ENCODE measurements at places on chromosomes 1 and 21.

- no peak for DNase-seq
Observed at GRCh38 chr1:97632075-97632474, 288.8 kb downstream of the DPYD start.

GRCh38 chr1:12486401-12487005 lies 131.5 kb downstream of the DHRS3 start:
- DNase-seq = no peak

GRCh38 chr21:43983860-43984420 lies 28.2 kb upstream of the TRAPPC10 start:
- no peak for DNase-seq

DNA sequence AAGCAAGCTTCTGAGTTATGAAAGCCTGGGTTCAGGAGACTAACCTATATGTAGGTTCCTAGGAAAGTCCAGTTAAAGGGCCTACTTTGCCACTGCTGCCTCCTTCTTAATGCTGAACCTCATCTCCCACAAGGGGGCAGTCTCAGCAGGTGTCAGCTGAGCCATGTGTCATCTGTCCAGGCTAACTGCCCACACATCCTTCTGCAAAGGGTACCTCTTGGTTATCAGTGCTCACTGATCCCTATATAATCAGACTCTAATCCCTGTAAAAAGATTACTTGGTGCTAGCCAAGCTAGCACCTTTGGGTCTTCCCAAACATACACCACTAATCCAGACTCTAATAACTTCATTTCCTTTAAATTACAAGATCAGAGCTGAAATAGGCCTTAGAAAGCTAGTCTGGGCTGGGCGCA lies 9.0 kb downstream of the PRDX1 start:
- peak; percentile 16 for DNase-seq

GRCh38 chr1:179882253-179883039 lies at the start of gene TOR1AIP1:
Gene TOR1AIP1, plus strand, starts transcription at chr1:179882285. Its CDS starts 218 bp downstream, at chr1:179882503.
- peak; percentile 96 for DNase-seq

GRCh38 chr1:23960291-23961020 lies 828 bp downstream of the PNRC2 start:
- no peak for DNase-seq

- DNase-seq = no peak
Observed at GRCh38 chr1:172390301-172390682, 30.2 kb upstream of the C1orf105 start.

GRCh38 chr1:47689894-47690293 lies 252.1 kb downstream of the FOXD2 start:
- no peak for DNase-seq

DNA sequence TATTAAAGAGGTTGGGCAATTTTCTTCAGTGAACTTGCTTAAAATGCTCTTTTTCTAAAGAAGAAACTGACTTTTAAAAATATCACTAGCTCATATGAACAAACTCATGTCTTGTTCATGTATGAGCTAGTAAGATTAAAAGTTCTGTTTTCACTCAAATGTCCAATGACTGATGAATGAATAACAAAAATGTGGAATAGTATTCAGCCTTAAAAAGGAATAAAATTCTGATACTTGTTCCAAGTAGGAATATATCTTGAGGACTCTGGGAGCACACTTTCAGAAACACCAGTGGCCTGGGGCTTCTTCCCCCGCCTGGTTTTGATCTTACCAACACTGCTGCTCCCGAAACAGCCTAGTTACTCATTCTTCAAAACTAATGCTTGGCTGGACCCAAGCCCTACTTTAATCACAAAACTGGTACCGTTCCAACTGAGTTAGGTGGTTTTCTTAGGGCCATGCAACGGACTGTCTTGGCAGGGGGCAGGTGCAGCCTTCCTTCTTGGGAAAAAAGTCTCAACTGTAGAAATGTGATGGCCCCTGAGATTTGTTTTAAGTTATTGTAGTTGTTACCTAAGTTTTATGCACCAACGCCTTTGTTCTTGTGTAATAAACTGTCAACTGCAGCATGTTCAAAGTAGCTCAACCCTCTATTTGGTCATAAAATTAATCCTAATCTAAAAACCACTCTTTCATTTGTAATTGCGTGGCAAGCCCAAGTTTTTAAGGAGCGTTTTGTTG lies 116.0 kb downstream of the ETS2 start:
- no peak for DNase-seq

DNA sequence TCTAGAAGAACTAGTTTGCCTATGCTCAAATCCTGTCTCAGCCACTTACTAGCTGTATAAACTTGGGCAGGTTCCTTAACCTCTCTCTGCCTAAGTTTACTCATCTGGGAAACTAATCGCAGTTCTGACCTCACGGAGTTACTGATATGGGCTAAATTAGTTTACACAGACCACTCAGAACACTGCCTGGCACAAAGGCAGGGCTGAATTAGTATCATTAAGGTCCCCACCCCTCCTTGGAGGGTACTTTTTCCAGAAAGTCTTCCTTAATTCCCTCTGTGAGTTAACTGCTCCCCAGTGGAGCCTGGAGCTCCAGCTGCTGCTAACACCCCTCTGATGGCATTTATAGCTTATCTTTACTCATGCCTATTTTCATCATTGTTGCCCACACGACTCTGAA lies 40.3 kb downstream of the SSBP3 start:
- no peak for DNase-seq

DNA sequence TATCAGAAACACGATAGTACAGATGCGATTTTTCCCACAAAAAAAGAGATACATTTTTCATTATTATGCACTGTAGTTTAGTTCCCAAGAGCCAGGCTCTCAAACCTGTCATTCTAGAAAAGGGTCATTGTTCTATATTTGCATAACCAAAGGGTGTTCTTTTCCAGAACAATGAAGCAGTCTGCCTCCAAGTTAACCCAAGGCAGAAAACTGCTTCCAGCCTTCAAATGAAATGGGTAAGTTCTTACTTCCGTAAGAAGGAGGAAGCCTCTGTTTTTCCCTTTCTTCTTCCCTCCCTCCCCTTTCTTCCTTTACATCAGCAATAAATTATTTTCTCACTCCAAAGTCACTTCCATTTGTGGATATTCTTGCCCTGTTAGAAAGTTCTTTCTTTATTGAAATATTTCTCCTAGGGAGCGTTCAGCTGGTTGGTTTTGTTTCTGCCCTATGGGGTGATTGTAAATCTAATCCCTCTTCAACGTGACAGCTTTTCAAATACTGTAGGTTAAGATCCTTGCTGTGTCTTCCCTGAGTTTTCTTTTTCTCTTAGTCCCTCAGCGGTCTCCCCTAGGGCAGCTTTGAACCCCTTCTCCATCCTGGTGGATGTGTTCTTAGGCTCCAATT lies 77.3 kb upstream of the PTGFRN start:
- DNase-seq = no peak

- no peak for DNase-seq
Observed at GRCh38 chr1:101907264-101907663, 89.5 kb downstream of the OLFM3 start.

DNA sequence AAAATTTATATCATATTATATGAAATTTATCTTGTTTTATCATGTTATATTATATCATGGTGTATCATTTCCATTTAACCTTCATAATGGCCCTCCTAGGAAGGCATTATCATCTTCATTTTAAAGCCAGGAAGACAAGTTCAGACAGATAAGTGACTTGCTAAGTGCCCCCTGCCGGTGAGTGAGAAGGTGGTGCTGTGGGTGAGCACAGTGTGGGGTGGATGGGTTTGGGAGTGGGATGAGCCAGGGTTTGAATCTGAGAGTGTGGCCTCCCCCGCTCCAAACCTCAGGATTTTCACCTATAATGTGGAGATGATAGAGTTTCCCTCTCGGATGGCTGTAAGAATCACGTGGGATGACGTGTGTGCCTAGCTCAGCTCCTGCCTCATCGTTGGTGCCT lies 108.7 kb upstream of the IGSF21 start:
- DNase-seq = no peak

DNA sequence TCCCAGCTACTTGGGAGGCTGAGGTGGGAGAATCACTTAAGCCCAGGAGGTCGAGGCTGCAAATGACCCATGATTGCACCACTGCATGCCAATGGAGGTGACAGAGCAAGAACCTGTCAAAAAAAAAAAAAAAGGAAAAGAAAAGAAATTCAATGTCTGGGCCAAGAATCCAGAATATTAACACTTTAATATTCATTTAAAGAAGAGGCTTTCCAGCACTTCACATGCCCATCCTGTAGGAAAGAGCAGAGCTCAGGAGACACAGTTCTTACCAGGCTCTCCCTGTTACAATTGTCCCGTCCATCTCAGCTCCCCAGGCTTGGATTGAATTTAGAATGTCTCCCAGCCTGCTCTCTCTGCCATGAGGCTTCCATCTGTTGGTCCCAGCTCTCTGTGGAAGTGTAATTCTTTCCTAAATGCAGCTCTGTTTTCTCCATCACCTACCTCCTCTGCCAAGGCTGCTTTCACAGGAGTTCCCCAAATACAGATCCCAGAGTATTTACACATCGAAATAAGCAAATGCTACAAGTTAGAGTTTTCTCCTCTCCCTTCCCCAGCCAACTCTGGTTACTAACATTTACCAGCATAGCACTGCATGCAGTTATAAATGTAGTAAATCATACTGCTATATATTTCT lies 116.6 kb upstream of the CDC42BPA start:
- no peak for DNase-seq

DNA sequence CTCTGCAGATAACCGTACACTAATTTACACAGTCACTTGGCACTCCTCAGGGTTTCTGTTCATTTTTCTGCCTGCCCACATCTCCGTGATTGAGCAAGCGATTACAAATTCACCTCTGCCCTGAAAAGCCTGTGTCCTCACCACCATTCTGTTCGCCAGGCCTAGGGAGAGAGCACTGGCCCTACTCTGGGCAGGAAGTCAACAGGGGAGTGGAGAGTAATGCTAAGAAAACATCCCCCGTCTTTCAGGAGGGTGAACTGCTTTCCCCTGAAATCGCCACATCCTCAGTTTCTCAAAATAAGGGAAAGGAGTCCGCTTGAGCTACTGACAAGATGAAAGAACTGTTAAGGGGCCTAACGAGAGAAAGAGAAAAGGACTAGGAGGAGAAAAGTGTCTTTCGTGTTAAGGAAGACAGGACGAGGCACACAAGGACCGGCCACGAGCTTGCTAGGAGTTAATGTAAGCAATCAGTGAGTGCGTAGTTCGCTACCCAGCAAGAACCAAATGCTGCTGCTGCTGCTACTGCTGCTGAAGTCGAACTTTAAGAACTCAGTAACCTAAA lies 632 bp downstream of the PEX19 start:
- DNase-seq = no peak

GRCh38 chr21:42550817-42551216 lies 37.2 kb downstream of the SLC37A1 start:
- DNase-seq = no peak

DNA sequence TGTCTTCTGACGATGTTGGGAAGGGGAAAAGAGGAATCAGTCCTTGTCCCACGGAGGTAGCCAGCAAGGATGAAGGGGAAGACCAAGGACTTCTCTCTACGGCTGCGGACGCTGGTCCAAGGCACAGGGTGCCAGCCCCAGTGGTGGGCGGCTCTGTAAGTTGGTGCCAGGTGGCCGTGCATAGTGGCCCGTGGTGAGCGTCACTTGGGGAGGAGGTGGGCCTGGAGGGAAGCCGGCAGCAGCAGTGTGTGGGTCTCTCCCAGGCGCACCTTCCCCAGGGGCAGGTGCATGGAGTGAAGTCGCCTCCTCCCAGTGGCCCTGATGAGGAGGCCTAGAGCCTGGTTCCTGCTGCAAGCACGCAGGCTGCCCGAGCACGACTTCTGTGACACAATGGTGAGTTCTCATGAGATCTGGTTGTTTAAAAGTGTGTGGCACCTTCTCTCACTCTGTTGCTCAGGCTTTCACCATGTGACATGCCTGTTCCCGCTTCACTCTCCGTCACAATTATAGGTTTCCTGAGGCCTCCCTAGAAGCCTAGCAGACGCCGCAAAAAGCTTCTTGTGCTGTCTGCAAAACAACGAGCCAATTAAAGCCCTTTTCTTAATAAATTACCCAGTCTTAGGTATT lies 43.6 kb upstream of the TIAM1 start:
- DNase-seq = no peak

DNA sequence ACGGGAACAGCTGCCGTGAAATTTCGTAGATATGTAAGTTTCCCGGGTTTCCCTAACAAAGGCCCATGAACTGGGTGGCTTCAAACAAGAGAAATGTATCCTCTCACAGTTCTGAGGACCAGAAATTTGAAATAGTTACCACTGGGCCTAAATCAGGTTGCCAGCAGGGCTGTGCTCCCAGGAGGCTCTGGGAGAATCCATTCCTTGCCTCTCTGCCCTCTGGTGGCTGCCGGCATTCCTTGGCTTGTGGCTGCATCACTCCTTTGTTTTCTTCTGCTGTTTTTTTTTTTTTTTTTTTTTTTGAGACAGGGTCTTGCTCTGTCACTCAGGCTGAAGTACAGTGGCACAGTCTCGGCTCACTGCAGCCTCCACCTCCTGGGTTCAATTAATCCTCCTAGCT lies 23.7 kb downstream of the UMODL1 start:
- DNase-seq = no peak

- no peak for DNase-seq
Observed at GRCh38 chr1:240663169-240663879, 51.4 kb upstream of the GREM2 start.

DNA sequence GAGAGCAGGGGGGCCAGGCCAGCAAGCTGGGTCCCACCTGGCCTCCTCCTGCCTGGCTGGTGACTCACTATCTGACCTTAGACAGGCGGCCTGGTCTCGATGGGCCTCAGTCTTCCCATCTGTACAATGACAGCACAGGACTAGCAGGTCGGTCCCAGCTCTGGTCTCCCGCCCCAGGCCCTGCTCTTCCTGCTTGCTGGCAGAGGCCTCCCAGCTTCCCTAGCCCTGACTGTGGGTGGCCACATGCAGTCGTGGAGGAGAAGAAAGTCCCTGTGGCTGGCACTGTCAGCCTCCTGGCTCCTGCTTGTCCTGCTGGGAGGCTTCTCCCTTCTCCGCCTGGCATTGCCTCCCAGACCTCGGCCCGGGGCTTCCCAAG lies 817 bp downstream of the EXTL1 start:
- DNase-seq = no peak

GRCh38 chr1:246579818-246580217 lies 13.6 kb downstream of the CNST start:
- DNase-seq = no peak

DNA sequence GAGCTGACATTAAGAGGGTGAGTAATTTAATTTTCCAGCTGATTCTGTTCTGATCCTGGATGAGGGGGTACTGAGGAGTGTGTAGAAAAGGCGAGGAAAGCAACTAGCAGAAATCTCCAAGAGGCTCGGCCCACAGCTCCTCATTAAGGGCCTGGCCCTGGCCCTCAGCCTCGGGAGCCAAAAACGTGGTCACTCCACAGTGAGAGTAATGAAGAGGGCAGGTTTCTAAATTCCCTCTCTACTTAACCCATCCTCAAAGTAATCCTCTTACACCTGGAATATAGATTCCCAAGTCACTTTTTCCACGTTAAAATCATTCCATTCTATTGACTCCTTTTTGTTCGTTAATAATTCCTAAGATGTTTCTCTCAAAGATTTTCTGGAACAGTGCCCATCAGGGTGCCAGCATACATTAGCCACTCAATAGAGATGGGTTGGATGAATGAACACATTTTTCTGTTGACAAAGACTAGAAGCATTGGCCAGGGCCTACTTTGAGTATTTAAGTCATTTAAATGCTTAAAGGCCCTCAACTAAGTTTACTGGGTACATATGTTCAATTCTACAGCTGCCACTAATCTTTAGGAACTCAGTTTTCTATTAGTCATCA lies 1.1 kb upstream of the COL11A1 start:
- DNase-seq = no peak
